ENCODE measurements at places on chromosomes 11 and 22.

DNA sequence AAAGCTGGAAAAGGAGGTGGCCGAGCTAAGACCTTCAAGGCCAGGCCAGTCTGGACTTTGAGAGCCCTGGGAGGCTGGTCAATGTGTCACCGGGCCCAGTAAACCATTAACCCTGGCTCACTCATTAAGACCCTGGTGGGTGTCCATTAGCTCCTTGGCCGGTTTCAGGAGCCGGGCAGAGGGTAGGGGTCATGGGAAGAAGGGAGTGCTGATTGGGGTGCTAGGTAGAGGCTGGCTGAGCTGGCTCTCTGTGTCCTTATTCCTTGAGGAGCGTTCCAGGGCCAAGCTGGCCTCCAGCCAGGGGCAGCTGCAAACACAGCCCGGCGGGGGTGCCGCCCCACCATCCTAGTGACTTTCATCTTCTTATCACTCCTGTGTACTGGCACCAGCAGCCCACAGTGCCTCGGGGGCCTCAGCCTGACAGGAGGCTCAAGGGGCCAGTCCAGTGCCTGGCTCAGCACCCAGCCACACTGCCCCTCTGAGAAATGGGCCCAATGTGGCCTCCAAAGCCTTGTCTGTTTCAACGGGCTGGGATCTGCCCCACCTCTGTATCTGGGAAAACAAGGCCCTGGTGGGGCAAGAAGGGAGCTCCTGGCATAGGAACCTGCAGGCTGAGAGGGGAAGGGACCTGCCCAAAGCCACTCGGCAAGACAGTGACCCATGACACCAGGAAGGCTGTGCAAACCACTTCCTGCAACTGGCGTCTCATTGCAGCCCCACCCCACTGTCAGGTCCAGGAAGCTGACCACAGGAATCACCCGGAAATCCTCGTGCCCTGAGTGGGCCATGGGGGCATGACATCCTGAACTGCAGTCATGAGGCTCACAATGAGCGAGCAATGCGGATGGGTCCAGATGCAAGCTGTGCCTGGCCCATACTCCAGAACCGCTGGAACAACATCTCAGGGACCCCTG, 15.1 kb upstream of the RGL4 start:
- DNase-seq: no peak

DNA sequence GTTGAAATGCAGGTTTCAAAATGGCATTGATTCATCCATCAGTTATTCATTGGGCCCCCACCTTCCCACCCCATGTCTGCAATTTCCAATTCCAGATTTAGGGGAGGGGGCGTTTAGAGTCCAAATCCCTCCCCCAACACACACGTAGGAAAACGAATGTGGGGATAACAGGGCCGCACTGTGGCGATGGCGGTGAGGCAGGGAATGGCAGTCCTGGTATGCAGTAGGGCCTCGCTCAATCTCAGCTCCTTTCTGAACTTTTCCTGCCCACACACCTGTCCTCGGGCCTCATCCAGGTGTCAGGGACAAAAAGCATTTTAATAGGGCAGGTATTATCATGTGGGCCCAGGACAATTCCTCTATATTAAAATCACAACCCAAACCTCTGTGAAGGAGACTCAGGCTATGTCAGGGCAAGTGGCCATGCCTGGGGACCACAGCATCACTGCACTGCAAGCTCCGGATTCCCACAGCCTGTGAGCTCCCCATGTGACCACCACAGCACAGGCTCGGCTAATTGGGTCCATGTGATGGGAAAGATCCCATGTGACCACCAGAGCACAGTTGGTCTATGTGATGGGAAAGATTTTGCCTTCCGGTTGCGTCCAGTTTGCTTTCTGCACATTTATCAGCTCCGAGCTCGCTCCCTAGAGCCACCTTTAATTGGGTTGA, 44.5 kb downstream of the RTL6 start:
- DNase-seq: no peak

GRCh38 chr22:31211862-31212730, at the start of gene LIMK2:
Gene LIMK2 (plus strand): TSS chr22:31212298. CDS start chr22:31212409, 111 bp downstream.
- DNase-seq: peak; percentile 99

- no peak for DNase-seq
Observed at GRCh38 chr11:128931668-128932067, 11.0 kb downstream of the TP53AIP1 start.

DNA sequence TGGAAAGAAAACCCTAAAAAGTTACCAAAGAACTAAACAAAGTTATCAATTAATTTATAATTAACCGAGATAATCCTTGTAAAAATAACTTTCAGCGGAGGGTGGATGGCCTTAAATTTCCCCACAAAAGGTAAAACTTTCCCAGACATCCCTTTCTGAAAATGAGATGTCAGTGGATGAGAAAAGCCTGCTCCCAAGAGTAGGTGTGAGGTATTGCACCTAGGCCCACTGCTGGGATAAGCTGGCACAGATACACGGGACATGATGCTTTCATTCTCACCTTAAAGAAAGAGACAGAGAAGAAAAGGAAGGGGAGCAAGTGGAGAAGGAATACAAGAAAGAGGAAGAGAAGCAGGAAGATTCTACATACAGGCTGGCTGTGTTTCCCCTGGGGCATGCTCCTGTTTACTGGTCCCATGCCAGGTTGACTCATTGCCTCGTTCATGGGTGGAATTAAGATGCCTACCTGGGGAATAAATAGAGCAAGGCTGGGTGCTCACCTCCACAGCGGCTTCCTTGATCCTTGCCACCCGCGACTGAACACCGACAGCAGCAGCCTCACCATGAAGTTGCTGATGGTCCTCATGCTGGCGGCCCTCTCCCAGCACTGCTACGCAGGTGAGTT, at the start of gene SCGB2A2:
TSS of gene SCGB2A2 (plus strand) at position 505 of the 625 bp plus-strand sequence. CDS start at position 564, 59 bp downstream.
- no peak for DNase-seq

DNA sequence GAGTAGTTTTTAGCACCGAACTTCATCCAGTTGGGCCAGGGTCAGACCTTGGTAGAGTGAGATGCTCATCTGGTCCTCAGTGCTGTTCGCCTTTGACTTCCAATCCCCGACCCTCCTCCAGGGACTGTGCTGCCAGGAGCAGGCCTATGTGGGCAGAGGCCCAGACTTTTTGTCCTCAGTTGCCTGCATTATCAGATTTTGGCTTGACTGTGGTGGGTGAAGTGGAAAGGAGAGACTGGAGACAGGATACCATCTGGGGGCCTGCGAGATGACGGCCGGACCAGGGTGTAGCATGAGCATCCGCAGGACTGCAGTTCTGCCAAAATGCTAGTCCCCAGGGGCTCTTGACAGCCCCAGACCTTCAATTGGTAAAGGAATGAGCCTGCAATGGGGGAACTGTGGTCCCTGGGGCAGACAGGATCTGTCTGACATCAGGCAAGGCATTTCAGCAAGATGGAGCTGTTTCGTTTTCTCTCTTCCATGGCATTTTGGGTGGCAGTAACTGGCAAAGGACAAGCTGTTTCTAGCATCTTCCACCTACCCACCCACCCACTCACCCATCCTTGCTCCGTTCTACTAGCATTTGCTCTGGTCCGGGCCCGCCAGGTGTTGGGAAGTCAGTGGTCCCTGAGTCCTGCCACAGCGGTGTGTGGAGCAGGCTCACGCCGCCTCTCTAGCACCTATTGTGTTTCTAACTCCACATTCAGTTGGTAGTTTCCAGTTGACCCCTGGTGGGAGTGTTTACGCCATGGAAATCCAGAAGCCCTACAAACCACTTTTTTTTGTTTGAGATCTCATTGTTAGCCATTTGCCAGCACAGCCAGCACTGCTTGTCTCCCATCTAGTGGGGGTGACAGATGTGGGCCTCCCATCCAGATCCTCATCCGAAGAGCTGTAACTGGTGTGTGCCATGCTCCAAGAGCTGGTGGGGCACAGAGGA, 53.5 kb downstream of the OTOG start:
- DNase-seq: no peak

- DNase-seq: no peak
Observed at GRCh38 chr22:38872831-38873248, 824 bp upstream of the CBX6 start.

DNA sequence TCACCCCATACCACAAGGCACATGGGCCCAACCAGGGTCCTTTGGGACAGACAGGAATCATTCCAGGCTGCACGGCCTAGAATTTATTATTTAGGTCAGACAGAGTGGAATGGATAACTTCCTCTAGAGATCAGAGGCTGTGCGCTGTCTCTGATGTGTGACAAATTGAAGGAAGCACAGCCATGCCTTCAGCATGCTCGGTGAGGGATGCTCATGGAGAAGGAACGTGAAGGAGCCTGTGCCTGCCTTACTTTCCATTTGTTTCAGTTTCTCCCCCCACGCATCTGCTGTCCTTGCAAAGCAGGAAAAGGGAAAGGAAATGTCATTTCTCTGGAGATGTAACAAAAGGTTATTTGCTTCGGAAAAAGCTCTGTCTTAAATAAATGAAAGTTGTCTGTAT, 644.1 kb downstream of the OPCML start:
- no peak for DNase-seq

DNA sequence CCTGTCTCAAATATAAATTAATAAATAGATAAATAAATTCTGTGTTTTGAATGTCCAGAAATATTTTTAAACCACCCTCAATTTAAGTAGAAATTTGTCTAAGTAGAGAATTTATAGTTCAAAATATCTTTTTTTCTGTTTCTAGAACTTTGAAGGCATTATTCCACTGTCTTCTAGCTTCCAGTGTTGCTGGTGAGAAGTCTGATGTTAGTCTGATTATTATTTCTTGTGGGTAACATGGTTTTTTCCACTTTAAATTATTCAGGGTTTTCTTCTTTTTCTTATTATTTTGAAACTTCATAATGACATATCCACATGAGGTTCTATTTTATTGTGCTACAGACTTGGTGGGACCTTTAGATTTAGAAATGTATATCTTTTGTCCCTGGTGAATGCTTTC, 46.4 kb upstream of the HEPHL1 start:
- DNase-seq: no peak

Data from CD8-positive, alpha-beta T cell (primary cell).